ENCODE measurements at places on chromosomes 5 and 9.

- DNase-seq = no peak
These were observed 151.8 kb upstream of the ADRA1B start for GRCh38 chr5:159764283-159765134.

DNA sequence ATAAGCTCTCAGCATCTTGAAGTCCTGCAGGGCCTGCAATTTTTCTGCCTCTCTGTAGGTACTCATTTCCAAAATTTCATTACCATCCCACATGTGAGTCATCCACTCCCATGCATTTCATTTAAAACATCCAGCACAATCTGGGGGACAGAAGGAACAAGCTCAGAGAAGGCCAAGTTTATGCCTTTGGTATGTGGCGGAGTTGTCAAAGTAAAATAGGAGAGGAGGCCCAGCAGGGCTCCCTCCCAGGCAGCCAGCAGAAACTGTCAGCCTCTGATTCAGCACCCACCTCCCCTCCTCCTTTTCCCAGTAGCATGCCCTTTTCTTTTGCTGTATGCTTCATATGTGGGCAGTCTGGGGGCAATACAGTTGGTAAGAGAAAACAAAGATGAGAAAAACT lies 126.4 kb upstream of the ZNF366 start:
- DNase-seq = no peak

GRCh38 chr5:169777159-169777558 lies 140.1 kb downstream of the DOCK2 start:
- no peak for DNase-seq

GRCh38 chr9:37302277-37302676 lies 120.2 kb upstream of the GRHPR start:
- no peak for DNase-seq

DNA sequence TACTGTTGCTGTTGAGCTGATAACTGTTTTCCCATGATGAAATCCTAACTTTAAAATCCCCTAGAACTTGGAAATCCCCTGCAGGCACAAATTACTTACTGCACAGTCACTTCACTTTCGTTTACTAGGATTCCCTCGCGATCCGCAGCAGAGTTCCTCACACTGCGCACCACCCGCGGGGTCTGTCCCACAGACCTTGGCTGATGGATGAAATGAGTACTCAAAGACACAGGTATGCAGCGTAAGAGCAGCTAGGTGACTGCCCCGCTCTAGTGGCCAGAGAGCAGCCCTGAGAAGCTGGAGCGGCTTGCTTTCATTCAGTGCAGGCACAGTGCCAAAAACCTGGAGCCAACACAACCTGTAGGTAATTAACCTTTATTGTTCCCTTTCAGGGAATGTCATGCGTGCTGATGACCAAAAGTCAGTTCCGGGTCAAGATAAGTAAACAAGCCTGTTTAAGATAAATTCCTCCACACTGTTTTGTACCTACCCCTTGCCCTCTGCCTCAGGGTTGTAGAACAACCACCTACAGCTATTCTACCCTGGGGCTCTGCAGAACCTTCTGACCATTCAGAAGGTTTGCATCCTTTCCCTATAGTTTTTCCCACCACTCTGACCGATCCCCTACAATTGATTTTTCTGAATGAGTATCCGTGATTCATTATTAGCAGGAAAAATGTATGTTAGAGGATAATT lies 191.2 kb downstream of the CDH9 start:
- no peak for DNase-seq

- DNase-seq = no peak
These were observed 11.5 kb upstream of the CARD9 start for GRCh38 chr9:136385015-136385414.

- DNase-seq = no peak
These were observed 393.5 kb downstream of the BRINP1 start for GRCh38 chr9:118975736-118976135.

DNA sequence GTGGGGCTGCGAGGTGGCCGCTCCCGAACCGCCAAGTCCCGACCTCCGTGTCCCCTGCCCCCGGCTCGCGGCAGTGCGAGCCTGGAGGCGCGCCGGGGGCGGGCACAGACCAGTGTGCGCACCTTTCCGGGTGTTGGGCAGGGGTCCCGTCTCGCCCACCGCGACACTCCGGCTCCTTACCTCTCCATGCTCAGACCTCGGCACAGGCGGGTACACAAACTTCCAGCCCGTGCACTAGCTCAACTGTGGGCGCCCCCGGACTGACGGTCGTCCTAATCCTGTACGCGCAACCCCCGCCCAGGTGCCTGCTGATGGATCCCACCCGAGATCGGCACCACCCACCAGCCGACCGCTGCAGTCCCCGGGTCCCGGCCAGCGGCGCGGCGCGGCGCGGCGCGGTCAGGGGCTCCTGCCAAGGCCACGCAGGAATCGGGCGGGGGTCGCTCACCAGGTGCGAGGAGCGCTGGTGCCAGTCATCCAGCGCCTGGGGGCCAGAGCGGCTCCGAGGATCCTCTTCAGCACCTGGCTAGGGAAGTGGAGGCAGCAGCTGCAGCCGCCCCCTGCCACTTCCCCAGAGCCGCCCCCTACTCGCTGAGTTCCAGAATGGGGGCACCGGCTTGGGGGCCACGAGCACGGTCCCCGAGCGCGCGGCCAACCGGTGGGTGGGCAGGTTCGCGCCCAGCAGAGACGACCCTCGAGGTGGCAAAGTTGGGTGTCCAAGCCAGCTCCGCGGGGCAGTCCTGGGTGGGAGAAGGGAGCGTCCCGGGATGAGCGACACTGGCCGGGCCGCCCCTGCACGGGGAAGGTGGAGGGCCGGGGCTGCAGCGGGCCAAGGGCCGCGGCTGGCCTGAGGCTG lies 511 bp downstream of the SEMA5A start:
- no peak for DNase-seq

DNA sequence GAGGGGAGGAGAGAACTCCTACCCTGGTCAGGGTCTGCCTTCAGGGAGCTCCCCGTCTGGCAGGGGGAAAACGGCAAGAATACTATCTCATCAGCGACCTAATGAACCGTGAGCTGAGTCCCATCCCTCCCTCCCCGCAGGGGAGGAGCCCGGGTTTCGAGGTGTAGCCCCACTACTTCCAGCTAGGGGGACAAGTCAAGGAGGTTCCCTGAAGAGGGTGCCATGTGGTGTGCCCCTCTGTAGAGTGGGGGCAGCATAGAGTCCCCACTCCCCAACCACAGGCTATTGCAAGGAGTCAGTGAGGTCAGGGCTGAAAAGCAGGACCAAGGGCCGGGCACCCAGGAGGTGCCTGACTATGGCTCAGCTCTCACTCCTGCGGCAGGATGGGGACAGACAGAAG lies 50.9 kb upstream of the RXRA start:
- no peak for DNase-seq

GRCh38 chr9:38108326-38108725 lies 39.3 kb upstream of the SHB start:
- DNase-seq = no peak

- DNase-seq = no peak
These were observed 46.1 kb upstream of the RNU6ATAC start for GRCh38 chr9:134210511-134210907.

- no peak for DNase-seq
These were observed 12.7 kb upstream of the ZCCHC7 start for GRCh38 chr9:37107701-37108100.

GRCh38 chr9:29006628-29007027 lies 1433.3 kb upstream of the C9orf72 start:
- DNase-seq = no peak

GRCh38 chr5:154611341-154611767 lies 133.3 kb upstream of the HAND1 start:
- no peak for DNase-seq

GRCh38 chr9:126474786-126475485 lies 138.8 kb upstream of the LMX1B start:
- no peak for DNase-seq

GRCh38 chr9:130212543-130213297 lies 40.5 kb downstream of the NCS1 start:
- DNase-seq = no peak

DNA sequence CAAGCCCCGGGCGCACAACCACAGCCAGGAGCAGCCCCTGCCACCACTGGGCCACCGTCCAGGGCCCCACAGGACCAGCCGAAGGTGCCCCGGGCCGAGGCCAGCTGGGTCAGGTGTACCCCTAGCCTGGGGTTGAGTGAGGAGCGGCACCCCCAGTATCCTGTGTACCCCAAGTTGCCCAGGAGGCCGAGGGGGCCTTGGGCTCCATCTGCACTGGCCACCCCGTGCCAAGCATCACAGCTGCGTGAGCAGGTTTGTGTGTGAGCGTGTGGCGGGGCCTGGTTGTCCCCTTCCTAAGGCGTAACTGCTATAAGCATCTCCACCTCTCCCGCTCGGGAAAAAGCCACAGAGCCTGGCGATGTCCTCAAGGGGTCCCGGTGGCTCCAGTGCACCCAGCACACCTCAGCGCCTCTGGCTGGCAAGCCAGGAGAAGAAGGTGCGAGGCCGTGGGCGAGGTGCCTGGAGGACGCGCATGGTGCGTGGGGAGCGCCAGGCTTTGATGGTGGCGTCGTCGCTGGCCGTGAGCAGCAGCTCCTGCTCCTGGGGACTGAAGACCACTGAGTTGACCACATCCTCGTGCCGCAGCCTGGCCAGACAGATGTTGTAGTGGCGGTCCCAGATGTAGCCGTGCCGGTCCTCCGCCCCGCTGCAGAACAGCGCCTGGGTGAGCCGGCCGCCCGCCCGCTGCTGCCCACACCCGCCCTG lies 3.9 kb downstream of the FBXW5 start:
- DNase-seq = no peak

All from left renal cortex interstitium (tissue), 4 donors.